ENCODE measurements at places on chromosomes 11 and 22.

- DNase-seq = no peak
Observed at GRCh38 chr11:11245453-11245852, 107.6 kb downstream of the CSNK2A3 start.

GRCh38 chr22:26585104-26585790 lies 4.7 kb downstream of the TPST2 start:
- DNase-seq = no peak

DNA sequence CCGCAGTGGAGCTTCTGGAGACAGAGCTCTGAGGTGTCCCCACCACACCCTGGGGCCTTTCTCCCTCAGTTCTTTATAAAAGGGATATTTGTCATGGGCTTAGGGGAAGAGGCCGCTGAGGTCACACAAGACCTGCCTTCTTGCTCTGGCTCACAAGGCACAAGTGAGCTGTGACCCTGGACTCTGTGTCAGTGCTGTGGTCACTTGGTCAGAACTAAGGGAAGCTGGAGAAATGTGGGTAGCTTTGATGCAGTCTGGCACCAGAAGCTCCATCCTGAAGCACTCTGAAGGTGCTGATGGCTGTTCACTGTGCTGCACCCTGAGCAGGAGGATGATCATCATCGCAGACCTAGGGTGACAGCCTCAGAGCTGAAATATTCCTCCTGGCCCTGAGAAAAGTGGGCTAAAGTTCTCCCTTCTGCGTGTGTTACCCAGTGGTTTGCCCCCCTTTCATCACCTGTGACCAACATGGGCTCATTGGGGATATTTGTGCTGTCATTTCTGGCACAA lies 28.1 kb upstream of the VPREB1 start:
- no peak for DNase-seq

- no peak for DNase-seq
Observed at GRCh38 chr11:9232482-9232881, 32.7 kb downstream of the DENND5A start.

DNA sequence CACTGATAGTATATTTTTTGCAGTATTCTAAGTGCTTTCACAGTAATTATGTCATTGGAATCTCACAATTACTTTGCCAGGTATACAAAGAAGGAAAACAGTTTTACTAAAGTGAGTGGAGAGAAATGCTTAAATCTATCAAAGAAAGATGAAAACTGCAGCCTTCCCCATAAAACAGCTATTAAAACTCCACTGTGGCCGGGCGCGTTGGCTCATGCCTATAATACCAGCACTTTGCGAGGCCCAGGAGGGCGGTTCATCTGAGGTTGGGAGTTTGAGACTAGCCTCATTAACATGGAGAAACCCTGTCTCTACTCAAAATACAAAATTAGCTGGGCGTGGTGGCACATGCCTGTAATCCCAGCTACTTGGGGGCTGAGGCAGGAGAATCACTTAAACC lies 19.1 kb downstream of the OR51E1 start:
- no peak for DNase-seq

DNA sequence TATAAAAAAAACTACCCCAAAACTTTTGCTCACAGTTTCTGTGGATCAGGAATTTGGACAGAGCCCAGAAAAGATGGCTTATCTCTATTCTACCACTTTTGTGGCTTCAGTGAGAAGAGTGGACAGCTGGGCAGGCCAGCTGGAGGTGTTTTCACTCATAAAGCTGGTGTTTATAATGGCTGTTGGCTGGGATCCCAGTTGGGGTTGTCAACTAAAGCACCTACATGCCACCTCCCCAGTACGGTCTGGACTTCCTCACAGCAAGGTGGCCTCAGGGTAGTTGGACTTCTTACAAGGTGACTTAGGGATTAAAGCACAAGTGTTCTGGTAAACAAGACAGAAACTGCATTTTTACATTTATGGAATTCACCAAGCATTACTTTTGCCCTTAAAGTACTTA lies 171.0 kb downstream of the NELL1 start:
- no peak for DNase-seq

DNA sequence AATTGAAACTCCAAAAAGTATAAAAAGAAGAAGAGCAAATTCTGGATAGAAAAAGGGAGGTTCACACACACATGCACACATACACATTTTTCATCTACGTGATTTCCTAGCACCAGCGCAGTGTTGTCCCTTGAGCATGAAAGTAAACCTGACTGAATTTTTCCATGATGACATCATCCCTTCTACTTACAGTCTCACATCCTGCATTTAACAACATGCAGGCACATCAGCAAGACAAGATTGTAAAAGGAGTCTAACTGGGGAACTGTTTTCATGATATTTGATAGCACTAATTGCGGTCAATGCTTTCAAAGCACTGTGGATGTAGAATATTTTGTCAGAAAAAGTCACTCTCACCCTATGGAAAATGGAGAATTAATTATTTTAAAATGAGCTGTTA lies 36.6 kb downstream of the GAS2 start:
- no peak for DNase-seq

GRCh38 chr11:124752471-124753102 lies 532 bp upstream of the VSIG2 start:
- no peak for DNase-seq

GRCh38 chr22:17845790-17846189 lies 71.5 kb upstream of the BID start:
- no peak for DNase-seq

GRCh38 chr11:64318766-64319761 lies 1.1 kb downstream of the PRDX5 start:
- DNase-seq = no peak

- no peak for DNase-seq
Observed at GRCh38 chr11:74208507-74208906, 37.4 kb downstream of the PPME1 start.
